ELR (cell line): ENCODE measurements at places on chromosomes 16 and 17.

DNA sequence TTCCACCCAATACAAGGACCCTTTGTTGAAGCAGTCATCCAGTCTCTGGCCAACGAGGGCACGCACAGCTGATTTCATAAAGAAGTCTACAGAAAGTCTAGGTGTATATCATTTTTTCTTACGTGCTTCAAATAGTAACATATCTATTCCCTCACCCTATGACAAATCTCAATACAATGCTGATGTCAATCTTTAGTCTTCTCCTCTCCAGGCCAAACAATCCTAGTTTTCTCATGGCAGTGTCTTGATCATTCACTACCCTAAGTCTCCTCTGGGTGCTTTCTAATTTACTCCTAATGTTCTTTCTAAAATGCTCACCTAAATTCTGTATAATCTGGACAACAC is 92.6 kb downstream of the CACNG1 start:
- DNase-seq, result peak; percentile 60

- no peak for DNase-seq
These were observed 52.5 kb upstream of the CACNG3 start for GRCh38 chr16:24203675-24204074.

DNA sequence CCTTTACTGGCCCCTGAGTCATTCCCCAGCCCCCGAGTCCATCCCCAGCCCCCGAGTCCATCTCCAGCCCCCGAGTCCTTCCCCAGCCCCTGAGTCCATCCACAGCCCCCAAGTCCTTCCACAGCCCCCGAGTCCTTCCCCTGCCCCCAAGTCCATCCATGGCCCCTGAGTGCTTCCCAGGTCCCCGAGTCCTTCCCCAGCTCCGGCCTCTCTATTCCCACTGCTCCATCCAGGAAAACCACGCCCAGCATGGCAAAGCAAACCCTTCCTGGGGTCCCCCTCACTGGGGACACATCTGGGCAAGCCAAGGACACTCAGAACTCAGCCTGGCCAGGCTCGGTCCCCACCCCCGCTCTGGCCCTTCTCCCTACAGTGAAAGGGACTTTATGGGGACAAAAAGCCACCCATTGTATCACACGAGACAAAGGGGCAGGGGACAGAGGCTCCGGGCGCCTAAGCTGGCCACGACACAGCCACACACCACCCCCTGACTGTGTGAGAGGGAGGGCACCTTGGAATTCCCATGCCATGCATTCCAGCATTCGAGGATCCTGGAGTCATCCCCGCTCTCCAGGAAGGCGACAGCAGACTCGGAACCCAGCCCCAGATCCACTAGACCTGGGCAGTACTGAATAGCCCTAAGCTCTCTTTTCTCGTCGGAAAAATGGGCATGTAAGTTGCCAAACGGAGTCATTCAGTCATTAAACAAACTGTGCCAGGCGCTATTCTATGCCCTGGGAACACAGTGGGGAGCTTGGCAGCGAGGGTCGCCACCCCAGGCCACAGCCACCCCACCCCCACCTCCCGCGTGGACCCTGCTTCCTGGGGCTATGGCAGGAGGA is 14.0 kb downstream of the PLLP start:
- DNase-seq, result no peak

DNA sequence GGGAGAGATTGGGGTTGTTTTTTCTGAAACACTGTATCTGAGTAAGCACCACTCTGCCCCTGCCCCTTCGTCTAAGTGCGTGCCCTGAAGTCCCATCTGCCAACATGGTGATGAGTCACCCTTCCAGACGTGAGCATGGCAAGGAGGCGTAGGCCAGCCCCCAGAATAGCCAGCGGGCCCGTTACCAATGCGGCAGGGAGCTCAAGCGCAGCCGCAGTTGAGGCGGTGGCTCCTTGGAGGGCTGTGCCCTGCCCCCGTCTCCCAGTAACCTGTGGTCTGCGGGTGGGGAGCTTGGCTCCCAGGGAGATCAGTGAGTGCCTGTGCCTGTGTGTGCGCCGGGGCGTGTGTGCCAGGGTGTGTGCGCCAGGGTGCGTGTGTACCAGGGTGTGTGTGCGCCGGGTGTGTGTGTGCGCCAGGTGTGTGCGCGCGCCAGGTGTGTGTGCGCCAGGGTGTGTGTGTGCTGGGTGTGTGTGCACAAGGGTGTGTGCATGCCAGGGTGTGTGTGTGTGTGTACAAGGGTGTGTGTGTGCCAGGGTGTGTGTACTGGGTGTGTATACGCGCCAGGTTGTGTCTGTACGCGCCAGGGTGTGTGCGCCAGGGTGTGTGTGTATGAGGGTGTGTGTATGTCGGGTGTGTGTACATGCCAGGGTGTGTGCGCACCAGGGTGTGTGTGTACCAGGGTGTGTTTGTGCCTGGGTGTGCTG is 98.6 kb upstream of the CHMP6 start:
- peak; percentile 99 for DNase-seq

DNA sequence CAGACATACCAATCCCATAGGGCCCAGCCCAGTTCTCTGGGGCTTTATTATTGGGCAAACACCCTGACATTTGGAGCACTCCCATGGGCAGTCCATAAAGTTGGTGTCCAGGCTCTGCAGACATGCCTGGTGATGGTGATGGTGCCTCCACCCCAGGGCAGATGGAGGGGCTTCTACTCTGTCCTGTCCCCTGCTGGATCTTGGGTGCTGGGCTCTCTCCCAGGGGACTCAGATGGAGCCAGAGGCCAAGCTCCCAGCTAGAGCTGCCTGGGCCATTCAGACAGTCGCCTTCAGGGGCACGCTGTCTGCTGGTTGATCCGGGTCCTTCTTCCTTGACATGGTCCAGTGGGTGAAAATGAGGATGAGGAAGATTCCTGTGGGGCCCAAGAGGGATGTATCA is 10.6 kb downstream of the CDH16 start:
- DNase-seq, result no peak

DNA sequence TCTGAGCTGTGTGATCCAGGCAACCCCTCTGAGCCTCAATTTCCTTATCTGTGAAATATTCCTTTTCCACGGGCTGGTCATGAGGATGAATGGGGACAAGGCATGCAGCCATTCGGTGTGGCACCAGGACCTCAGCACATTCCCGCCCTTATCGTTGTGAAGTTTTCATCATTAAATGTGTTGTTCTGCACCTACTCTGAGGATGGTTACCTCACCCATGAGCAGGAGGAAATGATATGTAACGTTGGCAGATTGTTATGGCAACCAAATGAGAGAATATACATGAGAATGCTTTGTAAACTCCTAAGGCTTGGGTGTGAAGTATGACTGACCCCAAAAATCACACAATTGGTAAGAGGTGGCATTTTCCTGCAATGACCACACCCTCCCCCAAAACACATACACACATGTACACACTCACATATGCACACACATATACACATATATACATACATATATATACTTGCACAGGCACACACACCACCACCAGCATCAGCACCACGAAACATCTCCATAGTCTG is 39.5 kb downstream of the SMARCE1 start:
- DNase-seq, result no peak

DNA sequence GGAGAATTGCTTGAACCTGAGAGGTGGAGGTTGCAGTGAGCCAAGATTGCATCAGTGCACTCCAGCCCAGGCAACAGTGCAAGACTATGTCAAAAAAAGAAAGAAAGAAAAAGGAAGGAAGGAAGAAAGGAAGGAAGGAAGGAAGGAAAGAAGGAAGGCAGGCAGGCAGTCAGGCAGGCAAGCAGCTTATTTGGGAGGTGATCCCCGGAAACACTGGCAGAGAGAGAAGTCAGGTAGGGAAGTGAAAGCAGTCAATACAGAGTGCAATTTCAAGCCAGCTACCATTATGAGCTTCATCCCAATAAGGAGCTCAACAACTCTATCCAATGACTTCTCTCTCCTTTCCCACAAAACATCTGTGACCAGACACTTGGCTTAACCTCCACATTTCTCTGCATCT is 83.0 kb upstream of the TBC1D3K start:
- DNase-seq, result no peak

DNA sequence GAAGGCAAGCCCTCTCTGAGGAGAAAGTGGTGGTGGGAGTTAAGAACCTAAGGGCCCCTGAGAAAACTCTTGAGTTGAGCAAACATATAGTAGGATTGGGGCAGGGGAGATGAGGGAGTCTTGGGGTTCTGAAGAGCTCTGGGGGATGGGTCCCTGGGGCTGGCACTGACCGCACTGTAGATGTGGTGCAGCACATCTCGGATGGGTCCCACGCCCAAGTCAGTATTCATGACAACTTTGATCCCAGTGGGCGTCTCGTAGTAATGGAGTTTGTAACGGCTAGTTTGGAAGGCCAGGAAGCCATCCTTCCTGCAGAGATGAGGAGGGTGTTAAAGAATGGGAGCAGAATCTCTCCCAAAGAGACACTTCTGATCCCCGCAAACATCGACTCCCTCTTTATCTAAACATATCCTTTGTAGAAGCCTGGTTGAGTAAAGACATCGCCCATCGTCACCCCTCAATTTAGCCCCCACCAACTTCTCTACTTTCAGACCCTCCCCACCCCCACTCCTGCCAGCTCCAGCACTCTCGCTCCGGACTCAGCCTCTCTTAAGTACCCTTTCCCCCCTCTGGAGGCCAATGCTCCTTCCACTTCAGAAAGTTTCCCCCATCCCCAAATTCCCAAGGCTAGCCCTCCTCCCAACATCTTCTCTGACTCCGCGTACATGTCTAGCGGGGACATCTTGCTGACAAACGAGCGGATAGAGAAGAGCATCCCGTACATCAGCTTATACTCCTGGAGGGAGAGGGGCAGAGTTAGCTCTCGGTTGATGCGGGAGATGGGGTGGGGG is 710 bp downstream of the TRAPPC1 start:
- DNase-seq, result no peak

DNA sequence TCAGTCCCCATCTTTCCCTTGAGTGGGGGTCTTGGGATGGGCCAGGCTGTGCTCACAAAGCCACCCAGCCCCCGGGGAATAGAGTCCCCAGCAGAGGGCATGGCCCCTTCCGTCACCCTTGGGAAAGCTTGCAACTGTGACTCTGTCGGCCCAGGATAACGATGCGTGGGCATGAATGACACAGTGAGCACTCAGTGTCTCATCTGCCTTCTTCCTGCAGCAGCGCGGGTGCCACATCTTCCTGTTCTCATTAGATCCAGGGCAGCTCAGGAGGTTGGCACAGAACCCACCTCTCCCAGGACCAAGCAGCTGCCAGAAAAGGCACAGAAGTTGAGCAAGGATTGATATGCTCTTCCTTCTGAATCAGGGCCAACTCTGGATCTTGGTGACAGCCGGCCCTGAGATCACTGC is 84.7 kb downstream of the MRC2 start:
- DNase-seq, result no peak

GRCh38 chr16:9061358-9061813 is 30.1 kb upstream of the HAPSTR1 start:
- no peak for DNase-seq

- DNase-seq, result peak; percentile 15
These were observed 313.1 kb upstream of the TNRC6C start for GRCh38 chr17:77645072-77646045.

GRCh38 chr16:67228905-67229304 is 2.0 kb downstream of the TMEM208 start:
- no peak for DNase-seq

DNA sequence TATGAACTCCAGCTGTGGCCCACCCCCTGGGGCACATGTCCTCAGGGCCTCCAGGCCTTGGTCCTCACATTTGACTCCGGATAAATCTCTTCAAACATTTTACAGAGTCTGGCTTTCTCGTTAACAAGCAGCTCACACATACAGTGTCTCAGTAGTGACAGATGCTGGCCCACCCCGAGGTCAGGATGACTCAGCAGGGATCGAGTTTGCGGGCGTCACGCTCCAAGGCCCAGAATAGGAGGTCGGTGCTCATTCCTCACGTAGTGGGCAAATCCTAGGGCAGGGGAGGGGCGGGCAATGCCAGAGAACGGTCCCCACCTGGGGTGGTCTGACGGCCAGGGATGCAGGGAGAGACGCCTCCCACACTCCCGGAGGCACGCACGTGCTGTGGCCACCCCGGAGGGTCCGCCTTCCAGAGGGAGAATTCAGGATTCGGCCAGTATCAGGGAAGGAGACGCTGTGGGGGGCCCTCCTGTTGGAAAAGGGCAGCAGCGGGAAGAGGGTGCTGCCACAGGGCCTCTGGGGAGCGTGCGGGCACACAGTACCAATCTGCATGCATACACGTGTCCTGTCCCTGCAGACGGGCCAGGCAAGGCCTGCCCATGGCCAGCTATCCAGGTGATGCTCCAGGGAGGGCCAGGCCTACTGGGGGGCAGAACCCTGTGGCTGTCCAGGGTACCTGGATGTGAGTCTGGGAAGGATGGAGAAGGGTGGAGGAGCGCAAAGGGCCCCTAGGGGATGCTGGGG is 8.6 kb downstream of the SLC7A5 start:
- peak; percentile 87 for DNase-seq

DNA sequence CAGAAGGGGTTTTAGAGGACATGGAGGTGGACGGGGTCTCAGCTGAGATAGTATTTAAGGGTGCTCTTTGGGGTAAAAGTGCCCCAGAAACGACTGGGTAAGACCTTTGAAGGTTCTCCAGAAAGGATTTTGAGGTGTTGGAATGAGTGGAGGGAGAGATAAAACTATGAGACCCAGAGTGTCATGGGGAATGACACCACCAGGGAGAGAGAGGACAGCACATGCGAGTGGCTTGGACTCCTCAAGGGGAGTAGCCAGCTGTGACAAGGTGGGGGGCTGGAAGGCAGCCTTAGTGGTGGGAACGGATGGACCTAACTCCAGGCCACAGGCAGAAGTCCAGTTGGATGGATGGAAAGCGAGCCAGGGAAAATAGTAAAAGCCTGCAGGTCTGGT is 19.2 kb upstream of the PITPNM3 start:
- DNase-seq, result no peak

- no peak for DNase-seq
These were observed 328.5 kb downstream of the SLC39A11 start for GRCh38 chr17:72763981-72764380.

GRCh38 chr17:66839616-66840015 is 4.7 kb downstream of the CACNG5 start:
- no peak for DNase-seq

GRCh38 chr16:4021070-4021779 is 95.0 kb downstream of the ADCY9 start:
- no peak for DNase-seq

GRCh38 chr17:57522042-57523005 is 222.8 kb downstream of the CCDC182 start:
- no peak for DNase-seq

- peak; percentile 63 for DNase-seq
These were observed 2.8 kb downstream of the HAGH start for GRCh38 chr16:1823821-1824220.

- DNase-seq, result no peak
These were observed 13.3 kb downstream of the GRB7 start for GRCh38 chr17:39751016-39751543.
